ENCODE measurements at places on chromosomes 11 and 22. TPM values are rescaled to one million over a fixed set of nuclear protein-coding genes. Genes with fewer than 3 reads are reported as not detected.
A peak's percentile ranks its signal among the peaks of the same experiment; 100 is the strongest.

DNA sequence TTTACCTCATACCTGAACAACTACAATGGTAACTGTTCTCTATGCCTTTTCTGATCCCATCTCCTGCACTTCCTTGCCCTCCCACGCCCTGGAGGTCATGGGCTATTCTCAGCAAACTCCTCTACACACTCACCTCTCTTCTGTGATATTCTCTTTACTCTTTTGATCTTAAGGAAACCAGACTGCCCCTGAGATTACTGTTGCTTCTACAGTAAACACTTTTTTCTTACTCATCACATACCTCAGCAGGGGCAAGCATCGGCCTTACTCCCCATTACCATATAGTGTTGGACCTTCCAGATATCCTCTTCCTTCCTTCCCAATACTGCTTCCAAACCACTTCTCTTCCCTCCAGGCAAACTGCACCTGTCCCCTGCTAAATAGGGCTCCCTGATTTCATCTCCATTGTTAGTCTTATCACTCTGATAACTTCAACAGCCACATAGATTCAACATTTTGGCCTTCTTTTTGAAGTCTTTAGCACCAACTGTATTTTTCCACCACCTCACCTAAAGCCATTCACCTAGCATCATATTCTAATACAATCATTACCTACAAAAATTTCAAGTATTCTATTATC is 141.2 kb downstream of the RBFOX2 start:
- no peak overlapping the region for H3K27ac ChIP-seq
- DNase-seq, result no peak
- H3K4me1 ChIP-seq, result peaks cover 12% of the 10 kb centered on the region

DNA sequence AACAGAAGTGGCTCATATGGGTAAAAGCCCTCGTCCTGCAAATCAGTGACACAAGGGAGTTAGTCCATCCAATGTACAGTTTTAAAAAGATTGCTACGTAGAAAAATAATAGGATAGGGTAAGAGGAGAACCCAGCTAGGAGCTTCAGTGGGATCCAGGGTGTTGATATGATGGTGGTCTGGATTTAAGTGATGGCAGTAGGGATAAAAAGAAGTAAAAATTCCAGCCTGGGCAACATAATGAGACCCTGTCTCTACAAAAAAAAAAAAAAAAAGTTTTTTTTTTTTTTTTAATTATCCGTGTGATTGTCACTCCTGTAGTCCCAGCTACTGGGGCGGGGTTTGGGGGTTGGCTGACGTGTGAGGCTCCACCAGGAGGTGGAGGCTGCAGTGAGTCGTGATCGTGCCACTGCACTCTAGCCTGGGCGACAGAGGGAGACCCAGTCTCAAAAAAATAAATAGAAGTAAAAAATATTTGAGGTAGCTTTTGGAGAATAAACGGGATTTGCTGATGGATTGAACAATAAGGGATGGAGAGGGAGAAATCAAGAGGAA is 7.0 kb upstream of the L3MBTL2 start:
- H3K36me3 ChIP-seq, result no peaks in the 10 kb centered on the region
- peak; percentile 59 for DNase-seq
- H3K27ac ChIP-seq, result no peak overlapping the region

GRCh38 chr22:37544955-37545702 is 15.2 kb upstream of the CDC42EP1 start:
- peak overlapping the region; percentile 38 for H3K4me3 ChIP-seq
- no peaks in the 10 kb centered on the region for H3K27me3 ChIP-seq
- no peaks in the 10 kb centered on the region for H3K36me3 ChIP-seq
- H3K27ac ChIP-seq, result peak overlapping the region; percentile 71
- H3K4me1 ChIP-seq, result peaks cover 50% of the 10 kb centered on the region

The GVQW3 gene
- total RNA-seq, result 5.9 TPM

The FGF19 gene
- not detected for total RNA-seq

DNA sequence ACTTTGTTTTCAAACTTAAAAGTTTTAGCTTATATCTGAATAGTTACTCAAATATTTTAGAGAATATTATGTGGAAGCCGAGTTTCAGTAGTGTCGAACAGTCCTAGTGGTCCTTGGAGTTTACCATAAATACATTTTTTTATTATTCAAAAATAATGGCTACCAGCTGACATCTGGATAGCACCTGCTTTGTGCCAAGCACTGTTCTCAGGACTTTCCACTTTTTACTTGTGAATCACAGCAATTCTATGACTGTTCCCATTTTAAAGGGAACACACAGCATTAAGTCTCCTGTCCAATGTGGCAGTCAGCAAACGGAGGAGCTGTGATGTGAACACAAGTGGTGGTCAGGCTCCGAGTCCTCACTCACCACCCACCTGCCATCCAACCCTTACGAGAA is 4.0 kb upstream of the SCGB2A1 start:
- H3K4me3 ChIP-seq, result no peak overlapping the region
- DNase-seq, result no peak
- no peaks in the 10 kb centered on the region for H3K4me1 ChIP-seq
- no peaks in the 10 kb centered on the region for H3K36me3 ChIP-seq

The NRGN gene
- total RNA-seq, result 4.5 TPM

- no peaks in the 10 kb centered on the region for H3K36me3 ChIP-seq
- no peak for DNase-seq
- H3K27ac ChIP-seq, result peak overlapping the region; percentile 75
- no peak overlapping the region for H3K4me3 ChIP-seq
- H3K4me1 ChIP-seq, result peaks cover 17% of the 10 kb centered on the region
Observed at GRCh38 chr22:22936180-22936914, 48.7 kb downstream of the IGLL5 start.

The CHADL gene
- 2.9 TPM for total RNA-seq

GRCh38 chr11:112652786-112653390 is 308.3 kb upstream of the NCAM1 start:
- H3K27ac ChIP-seq, result no peak overlapping the region
- peaks cover 60% of the 10 kb centered on the region for H3K4me1 ChIP-seq
- H3K36me3 ChIP-seq, result no peaks in the 10 kb centered on the region

The RAB36 gene
- not detected for total RNA-seq

GRCh38 chr11:776561-777287 is 563 bp downstream of the GATD1 start:
- H3K4me3 ChIP-seq, result peak overlapping the region; percentile 99
- no peaks in the 10 kb centered on the region for H3K27me3 ChIP-seq
- peaks cover 19% of the 10 kb centered on the region for H3K4me1 ChIP-seq
- peak; percentile 60 for DNase-seq
- H3K27ac ChIP-seq, result peak overlapping the region; percentile 66

The RASSF10 gene
- 0.36 TPM for total RNA-seq

The NXPE4 gene
- total RNA-seq, result not detected

DNA sequence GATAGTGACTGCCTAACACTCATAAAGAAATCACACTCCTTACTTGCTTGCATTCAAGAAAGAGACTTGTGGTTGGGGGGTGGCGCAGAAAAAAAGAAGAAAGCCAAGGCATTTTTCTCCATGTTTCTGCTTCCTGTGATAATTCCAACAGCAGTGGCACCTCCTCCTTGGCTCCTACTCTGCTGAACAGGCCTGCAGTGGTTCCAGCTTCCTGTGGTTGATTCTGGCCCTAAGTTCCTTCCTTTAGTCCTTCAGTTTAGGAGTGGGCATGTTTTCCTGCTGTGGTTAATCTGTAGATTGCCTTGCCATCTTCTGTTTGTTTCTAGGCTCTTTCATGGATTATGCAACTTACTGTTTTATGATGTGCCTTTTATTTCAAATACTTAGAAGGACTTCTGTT is 940.4 kb downstream of the DLG2 start:
- H3K4me3 ChIP-seq, result no peak overlapping the region
- no peaks in the 10 kb centered on the region for H3K36me3 ChIP-seq
- DNase-seq, result no peak

DNA sequence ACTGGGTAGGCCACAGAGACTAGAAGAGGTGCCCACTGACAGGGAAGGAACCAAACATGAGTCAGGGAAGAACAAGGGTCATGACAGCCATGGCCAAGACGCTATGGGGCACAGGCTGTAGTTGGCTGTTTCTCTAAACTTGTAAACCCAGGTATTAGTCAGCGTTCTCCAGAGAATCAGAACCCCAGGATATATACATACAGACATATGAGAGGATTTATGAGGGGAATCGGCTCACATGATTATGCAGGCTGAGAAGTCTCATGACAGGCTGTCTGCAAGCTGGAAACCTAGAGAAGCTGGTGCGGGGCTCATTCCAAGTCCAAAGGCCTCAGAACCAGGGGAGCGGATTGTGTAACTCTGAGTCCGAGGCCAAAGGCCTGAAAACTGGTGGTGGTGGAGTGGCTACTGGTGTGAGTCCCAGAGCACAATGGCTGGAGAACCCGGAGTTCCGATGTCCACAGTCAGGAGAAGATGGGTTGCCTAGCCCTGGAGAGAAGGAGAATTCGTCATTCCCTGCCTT is 29.7 kb upstream of the CD81 start:
- H3K27ac ChIP-seq, result no peak overlapping the region
- no peaks in the 10 kb centered on the region for H3K27me3 ChIP-seq
- H3K4me3 ChIP-seq, result no peak overlapping the region

- no peak overlapping the region for H3K4me3 ChIP-seq
- no peaks in the 10 kb centered on the region for H3K4me1 ChIP-seq
- no peaks in the 10 kb centered on the region for H3K27me3 ChIP-seq
- no peak overlapping the region for H3K27ac ChIP-seq
- DNase-seq, result no peak
Observed at GRCh38 chr22:44995105-44995514, 14.7 kb downstream of the PHF21B start.

DNA sequence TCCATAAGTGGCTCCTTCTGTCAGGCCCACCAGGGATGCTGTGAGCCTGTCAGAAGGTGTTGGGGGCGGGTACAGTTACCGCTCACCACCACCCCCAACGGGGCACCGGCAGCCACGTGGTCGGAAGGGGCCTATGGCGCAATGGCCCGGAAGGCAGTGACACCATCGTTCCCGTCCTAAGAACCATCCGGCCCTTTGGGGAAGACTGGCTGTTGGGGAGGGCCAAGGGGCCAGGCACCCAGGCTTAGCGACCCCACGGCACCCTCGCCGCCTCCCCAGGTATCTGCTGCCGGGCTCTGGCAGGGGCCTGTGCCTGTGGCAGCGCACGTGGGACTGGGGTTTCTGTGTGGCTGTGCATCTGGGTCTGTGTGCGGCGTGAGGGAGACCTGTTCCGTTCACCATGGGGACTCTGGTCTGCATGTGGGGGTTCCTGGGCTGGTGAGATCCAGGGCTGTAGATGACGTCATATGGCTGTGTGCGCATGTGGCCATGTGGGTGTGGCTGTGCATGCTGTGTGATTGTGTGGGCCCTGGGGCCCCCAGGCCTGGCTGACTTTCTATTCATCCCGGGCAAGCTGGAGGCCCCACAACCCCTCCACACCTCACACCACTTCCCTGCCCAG is 717 bp downstream of the OSM start:
- no peak overlapping the region for H3K4me3 ChIP-seq
- H3K27me3 ChIP-seq, result no peaks in the 10 kb centered on the region
- no peak overlapping the region for H3K27ac ChIP-seq
- DNase-seq, result no peak

GRCh38 chr11:76217653-76218160 is 11.4 kb upstream of the WNT11 start:
- no peaks in the 10 kb centered on the region for H3K4me1 ChIP-seq
- H3K36me3 ChIP-seq, result no peaks in the 10 kb centered on the region
- no peak for DNase-seq
- no peak overlapping the region for H3K27ac ChIP-seq

GRCh38 chr11:2092956-2093412 is 46.2 kb downstream of the IGF2 start:
- peak; percentile 95 for DNase-seq
- no peak overlapping the region for H3K4me3 ChIP-seq
- H3K4me1 ChIP-seq, result peaks cover 43% of the 10 kb centered on the region
- H3K36me3 ChIP-seq, result no peaks in the 10 kb centered on the region

- no peak within 1 kb of the TSS for H3K4me3 ChIP-seq
- no peaks in the 10 kb centered on the region for H3K27me3 ChIP-seq
- no peaks in the 10 kb centered on the region for H3K36me3 ChIP-seq
- H3K27ac ChIP-seq, result peak within 1 kb of the TSS; percentile 10
- no peaks in the 10 kb centered on the region for H3K4me1 ChIP-seq
Observed at GRCh38 chr22:39959640-39960447, at the start of gene TMA7B. Gene TMA7B, plus strand, starts transcription at chr22:39960397. Its CDS starts 3,978 bp downstream, at chr22:39964375.

The SPON1 gene
- total RNA-seq, result not detected

The KCNK4 gene
- total RNA-seq, result not detected

DNA sequence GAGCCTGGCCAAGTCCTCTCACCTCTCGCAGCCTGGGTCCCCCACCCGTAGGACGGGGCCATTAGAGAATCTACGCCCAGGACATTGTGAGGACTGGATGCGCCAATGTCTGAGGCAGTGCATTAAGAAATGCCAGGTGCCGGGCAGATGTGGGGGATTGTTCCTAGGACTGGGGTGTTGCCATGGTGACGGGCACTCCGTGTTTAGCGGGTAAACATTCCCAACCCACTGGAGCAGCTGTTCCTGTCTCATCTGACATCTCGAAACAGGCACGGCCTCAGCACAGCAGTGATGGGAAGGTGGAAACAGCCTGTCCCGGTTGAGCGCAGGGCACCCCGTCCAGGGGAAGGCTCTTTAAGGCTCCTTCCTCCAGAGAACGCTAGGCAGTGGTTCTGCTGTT is 99.6 kb upstream of the RTL6 start:
- H3K27me3 ChIP-seq, result no peaks in the 10 kb centered on the region
- H3K4me1 ChIP-seq, result peaks cover 28% of the 10 kb centered on the region
- H3K27ac ChIP-seq, result peak overlapping the region; percentile 40
- peak; percentile 97 for DNase-seq
- H3K36me3 ChIP-seq, result no peaks in the 10 kb centered on the region
- H3K4me3 ChIP-seq, result no peak overlapping the region

DNA sequence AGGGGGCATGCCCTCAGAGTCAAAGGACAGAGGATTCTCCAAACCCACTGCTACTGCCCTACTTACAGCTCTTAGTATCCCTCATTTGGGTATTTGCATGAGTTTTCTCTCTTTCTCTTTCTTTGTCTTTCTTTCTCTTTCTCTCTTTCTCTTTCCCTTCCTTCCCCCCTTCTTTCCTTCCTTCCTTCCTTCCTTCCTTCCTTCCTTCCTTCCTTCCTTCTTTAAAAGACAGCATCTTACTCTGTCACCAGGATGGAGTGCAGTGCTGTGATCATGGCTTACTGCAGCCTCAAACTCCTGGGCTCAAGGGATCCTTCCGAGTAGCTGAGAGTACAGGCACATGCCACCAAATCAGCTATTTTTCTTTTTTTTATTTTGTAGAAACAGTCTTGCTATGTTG is 14.0 kb upstream of the MMP7 start:
- H3K36me3 ChIP-seq, result no peaks in the 10 kb centered on the region
- H3K4me1 ChIP-seq, result no peaks in the 10 kb centered on the region
- no peaks in the 10 kb centered on the region for H3K27me3 ChIP-seq
- no peak overlapping the region for H3K4me3 ChIP-seq
- H3K27ac ChIP-seq, result no peak overlapping the region

The TBX10 gene
- not detected for total RNA-seq

DNA sequence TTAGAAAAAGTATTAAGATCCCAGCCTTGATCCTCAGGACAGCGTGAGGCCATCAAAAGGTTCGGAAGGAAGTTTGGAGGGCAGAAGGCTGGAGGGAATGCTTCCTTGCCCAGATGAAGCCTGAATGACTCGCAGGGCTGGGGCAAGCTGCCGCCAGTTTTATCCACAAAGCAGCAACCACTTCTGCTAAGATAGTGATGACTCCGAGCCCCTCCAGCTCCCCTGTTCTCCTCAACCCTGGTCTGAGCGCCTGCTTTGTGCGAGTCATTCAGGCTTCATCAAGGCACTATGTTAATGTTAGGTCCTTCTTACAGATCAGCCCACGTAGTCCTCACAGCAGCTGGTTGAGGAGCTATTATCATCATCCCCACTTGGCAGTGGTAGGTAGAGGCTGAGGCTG is 158.8 kb downstream of the COMMD9 start:
- H3K4me3 ChIP-seq, result no peak overlapping the region
- no peaks in the 10 kb centered on the region for H3K27me3 ChIP-seq
- DNase-seq, result no peak
